HepG2 (cell line): ENCODE measurements at places on chromosomes 7 and 10.

DNA sequence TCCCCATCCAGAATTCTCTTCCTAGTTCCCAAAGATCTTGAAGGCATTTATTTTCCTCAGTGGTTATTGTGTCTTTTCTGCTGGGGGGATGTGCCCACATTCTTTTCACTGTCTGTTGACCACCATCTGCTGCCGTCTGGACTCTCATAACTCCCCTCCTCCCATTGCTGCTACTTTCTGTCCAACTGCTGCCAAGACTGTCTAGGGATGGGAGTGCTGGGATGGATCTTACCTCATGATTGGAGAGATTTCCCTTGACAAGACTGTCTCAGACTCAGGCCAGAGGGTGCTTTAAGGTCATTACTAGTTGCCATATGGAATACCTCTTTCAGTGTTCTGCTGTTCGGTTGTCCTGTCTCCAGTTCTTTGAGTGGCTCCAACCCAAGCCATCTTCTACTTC lies 141.6 kb downstream of the C1GALT1 start:
- DNase-seq, result no peak

DNA sequence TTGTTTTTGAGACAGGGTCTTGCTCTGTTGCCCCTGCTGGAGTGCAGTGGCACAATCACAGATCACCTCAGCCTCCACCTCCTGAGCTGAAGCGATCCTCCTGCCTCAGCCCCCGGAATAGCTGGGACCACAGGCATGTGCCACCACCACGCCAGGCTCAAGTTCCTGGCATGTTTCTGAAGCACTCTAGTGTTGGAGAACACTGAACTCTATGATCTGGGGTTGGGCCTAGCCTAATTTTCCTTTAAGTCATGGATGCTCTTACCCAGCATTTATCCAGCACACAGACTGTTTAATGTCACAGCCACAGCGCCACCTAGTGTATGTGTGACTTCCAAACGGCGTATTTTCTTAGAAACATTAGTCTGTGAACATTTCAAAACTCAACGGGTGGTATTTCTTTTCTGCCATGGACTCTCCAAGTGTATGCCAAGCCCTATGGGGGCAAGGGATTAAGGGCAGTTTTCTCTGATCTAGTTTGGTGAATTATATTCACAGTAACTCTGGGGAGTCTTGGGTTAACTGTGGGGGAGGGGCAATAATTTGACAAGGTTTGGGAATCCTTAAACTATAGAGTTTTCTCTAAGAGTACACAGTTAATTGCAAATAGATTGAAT lies 91.8 kb downstream of the CREM start:
- peak; percentile 77 for DNase-seq

DNA sequence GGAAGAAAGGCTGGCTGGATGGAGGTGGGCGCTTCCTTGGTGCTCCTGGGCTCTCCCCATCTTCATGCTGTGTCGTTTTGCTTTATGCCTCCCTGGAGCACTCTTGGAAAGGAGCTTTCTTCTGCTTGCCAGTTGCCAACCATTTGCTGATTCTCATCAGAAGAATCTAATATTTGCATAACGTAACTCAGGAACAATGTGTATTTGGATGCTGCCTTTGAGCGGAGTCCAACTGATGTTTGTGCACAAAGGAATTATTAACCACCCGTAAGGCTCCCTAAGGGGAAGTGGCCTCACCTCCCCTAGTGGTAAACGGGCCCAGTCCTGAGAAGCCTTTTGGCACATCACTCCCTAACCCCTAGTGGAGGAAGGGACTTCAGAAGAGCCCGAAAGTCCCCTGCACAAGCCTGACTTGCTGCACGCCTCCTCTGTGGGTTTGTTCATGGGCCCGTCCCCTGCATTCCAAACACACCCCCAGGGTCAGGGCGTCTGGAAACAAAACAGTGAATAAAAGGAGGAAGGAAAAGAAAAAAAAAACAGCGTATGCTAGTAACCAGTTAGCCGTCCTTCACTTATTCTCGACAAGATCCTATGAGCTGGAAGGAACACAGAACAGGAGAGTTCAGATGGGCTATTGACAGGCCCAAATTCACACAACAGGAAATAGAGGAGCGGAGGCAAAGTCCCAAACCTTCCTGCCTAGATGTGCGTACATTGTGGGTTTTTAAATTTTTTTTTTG lies 602.2 kb downstream of the LRMDA start:
- DNase-seq, result peak; percentile 99

- DNase-seq, result no peak
Observed at GRCh38 chr7:22231806-22232205, 125.1 kb downstream of the RAPGEF5 start.

DNA sequence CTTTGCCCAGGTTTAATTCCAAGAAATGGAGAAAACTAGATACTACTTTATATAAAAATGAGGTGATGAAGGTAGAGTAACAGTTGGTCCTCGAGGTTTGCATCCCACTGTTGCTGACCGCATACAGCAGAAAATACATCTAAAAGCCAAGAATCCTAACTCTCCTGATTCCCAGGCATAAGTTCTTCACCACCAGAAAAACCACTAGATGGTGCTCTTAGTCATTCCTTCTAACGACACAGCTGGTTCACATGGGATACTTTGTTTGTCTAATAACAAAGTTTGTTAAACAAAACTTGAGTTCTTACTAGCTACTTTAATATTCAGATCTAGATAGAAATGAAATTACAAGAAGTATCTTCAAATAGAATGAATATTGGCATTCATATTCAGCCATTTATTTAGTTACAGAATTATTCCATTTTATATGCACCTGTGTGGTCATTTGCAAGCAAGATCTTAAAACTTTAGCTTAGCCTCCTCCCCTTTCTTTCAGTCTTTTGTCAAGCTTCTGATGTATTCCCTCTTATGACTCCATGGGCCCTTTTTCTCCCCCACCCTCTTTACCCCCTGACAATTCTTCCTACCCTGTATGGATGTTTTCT lies 54.1 kb upstream of the CYP26C1 start:
- DNase-seq, result peak; percentile 43

GRCh38 chr10:129506101-129506797 lies 39.2 kb downstream of the MGMT start:
- DNase-seq, result no peak

GRCh38 chr7:148700661-148701064 lies 2.0 kb downstream of the CUL1 start:
- DNase-seq, result no peak

DNA sequence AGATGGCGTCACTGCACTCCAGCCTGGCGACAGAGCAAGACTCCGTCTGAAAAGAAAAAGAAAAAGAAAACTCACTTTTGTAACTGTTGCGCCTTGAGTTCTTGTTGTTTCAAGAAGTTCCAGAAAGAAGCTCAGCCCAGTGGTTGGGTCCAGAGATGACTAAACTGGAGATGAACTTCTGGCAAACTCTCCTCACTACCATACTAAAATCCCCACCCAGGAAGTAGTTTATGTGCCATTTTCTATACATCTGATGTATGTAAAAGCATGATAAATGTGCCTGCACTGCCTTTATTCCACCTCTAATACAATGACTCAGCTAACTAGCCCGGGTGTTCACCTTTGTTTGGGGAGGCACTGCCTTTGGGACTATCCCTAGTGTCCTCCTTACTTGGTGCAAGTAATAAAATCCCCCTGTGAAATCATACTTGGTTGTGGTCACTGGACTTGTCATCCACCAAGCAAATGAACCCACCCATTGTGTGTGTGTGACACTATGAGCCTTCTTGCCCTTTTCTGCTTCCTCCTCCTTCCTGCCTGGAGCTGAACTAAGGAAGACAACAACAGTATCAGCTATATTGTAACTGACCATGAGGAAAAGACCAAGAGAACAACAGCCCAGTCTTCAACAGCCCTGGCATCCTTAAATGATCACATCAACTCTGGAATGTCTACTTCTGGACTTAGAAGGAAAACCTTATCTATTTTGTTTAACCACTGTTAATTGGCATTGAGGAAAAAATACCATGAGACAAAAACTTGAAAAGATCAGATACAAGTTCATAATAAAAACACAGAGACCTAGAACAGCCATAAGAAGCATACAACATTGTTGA lies 33.6 kb downstream of the JMJD1C start:
- no peak for DNase-seq

DNA sequence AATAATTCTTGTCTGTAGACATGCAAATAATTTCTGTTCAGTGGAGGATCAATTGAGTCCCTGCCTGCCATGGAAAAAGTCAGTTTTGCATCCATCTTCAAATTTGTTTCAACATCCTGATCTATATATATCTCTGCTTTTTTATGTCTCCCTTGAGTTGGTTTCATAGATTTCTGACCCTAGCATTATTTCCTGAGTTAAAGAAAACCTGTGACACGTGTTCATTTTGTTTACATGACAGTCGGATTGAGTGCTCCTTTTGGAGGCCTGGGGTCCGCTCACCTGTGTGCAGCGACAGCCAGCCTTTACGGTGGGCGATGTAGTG lies 674 bp downstream of the MRPS24 start:
- DNase-seq, result no peak

DNA sequence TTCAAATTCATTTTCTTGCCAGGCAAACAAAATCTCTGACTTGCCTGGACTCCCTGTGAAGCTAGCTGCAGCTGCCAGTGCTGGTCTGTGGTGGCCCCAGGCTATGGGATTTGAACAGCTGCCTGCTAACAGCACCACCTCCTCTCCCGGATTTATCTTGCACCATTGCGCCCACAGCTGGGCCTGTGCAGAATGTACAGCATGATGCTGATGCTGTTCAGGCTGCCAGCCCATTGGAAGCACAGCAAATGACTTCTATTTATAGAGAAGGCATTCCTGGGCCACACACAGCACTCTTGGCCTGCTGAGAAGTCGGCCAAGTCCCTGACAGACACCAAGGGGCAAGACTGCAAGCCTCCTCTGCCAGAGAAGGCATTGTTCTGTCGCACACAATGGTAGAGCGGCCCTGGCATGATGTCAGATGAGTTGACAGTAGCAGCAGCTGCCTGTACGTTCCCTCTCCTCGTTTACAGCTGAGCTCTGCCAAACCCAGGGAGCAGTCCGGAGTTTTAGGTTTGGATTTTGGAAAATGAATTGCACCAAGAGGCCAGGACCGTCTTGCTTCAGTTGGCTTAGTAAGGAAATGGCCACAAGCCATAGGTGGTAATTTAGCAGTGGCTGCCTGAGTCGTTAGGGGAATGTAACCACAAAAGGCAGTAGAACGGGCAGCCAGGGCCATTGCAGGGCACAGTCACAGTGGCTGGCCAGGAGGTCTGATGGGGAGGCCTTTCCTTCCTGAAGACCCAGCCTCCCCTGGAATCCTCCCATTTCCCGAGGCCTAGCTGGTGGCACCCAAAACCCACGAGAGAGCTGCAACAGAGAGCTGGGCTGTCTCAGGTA lies 38.5 kb downstream of the MTURN start:
- peak; percentile 20 for DNase-seq

- DNase-seq, result no peak
Observed at GRCh38 chr7:54947266-54947665, 71.6 kb upstream of the EGFR start.

- peak; percentile 50 for DNase-seq
Observed at GRCh38 chr7:121394709-121395140, 1.4 kb downstream of the FAM3C start.

GRCh38 chr10:100506596-100507356 lies 12.9 kb downstream of the SEC31B start:
- no peak for DNase-seq

DNA sequence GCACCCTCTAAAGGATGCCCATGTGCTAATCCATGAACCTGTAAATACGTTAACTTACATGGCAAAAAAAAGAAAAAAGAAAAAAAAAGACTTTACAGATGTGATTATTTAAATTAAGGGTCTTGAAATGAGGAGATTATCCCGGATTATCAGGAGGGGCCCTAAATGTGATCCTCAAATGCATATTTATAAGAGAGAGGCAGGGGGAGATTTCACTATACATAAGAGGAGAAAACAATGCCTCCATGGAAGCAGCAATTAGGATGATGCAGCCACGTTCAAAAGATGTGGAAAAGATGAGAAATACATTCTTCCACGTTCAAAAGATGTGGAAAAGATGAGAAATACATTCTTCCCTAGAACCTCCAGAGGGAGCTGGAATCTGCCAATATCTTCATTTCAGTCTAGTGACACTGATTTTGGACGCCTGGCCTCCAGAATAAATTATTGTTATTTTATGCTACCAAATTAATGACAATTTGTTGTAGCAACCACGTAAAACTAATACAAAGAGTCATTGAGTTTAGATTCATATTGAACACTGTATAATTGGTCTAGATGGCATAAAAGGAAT lies 328.4 kb upstream of the GNAI1 start:
- DNase-seq, result peak; percentile 6

- DNase-seq, result peak; percentile 87
Observed at GRCh38 chr10:133394064-133394663, at the start of gene MTG1. TSS of gene MTG1 (plus strand) at chr10:133394157. CDS start at chr10:133394221, 64 bp downstream.

- DNase-seq, result no peak
Observed at GRCh38 chr10:99981581-99982199, 28.1 kb downstream of the DNMBP start.

GRCh38 chr10:71927776-71928592 lies 36.2 kb upstream of the CHST3 start:
- DNase-seq, result peak; percentile 77

- no peak for DNase-seq
Observed at GRCh38 chr10:49552277-49552676, 13.4 kb upstream of the ERCC6 start.

GRCh38 chr7:152046531-152046930 lies 21.1 kb downstream of the GALNT11 start:
- no peak for DNase-seq

DNA sequence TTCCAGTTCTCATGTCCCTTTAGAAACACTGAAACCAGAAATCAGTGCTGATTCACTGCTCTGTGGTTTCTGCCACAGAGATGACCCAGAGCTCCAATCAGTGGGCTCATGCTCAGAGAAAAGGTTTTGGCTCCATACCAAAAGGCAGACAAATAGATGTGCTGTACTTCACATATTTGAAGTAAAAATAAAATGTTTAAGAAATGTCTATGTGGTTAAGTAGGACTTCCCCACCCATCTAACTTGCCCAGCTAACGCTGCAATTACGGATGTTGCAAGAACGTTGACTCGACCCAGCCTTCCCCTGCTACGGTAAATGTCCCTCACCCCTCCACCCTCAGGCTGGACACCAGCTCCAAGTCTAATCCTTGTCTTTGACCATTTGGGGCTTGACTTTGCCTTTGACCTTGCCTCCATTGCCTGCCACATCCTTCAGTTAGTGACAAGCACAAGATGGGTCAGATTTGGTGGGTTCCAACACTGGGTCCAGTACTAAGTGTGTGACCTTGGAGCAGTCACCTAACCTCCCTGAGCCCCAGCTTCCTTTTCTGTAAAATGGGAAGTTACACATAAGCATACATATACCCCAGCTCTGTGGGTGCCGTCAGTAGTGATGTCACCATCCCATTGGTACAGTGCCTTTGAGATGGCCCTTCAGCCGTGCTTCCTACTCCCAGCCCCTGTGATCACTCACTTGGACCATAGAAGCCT lies 95.8 kb downstream of the CHST15 start:
- DNase-seq, result peak; percentile 10

- DNase-seq, result no peak
Observed at GRCh38 chr10:50527442-50528043, 96.2 kb downstream of the SGMS1 start.

GRCh38 chr7:105188201-105188600 lies 174.2 kb downstream of the KMT2E start:
- DNase-seq, result no peak

GRCh38 chr7:952548-953441 lies 1.7 kb downstream of the ADAP1 start:
- no peak for DNase-seq

DNA sequence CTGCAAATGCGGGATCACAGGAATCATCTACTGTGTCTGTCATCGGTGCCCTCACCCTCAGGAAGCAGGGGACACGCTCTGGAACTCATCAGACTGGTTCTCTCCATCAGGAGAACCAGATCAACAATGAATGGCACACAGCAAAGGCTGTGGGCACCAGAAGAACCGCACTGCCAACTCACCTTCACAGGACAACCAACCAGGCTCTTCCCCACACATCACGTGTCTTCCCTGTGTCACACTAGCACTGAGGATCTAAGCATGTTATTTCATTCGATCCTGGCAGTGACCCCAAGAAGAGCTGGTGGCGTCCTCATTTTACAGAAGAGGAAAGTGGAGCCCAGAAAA lies 106.1 kb downstream of the TNS3 start:
- no peak for DNase-seq
